Stomach (tissue), 19 donors: ENCODE measurements at places on chromosomes 12 and 14. TPM values are rescaled to one million over a fixed set of nuclear protein-coding genes. Genes with fewer than 3 reads are reported as not detected.

DCN gene
- total RNA-seq, result 316 TPM

P2RX7 gene
- 2.2 TPM for total RNA-seq

ZNF268 gene
- total RNA-seq, result under 0.01 TPM

SYNDIG1L gene
- total RNA-seq, result not detected

- peaks cover 13% of the 10 kb centered on the region for H3K27me3 ChIP-seq
- peaks cover 11% of the 10 kb centered on the region for H3K4me1 ChIP-seq
- no peak overlapping the region for H3K4me3 ChIP-seq
- DNase-seq, result peak; percentile 46
Observed at GRCh38 chr12:56084958-56085543, 5.1 kb downstream of the ERBB3 start.

DNA sequence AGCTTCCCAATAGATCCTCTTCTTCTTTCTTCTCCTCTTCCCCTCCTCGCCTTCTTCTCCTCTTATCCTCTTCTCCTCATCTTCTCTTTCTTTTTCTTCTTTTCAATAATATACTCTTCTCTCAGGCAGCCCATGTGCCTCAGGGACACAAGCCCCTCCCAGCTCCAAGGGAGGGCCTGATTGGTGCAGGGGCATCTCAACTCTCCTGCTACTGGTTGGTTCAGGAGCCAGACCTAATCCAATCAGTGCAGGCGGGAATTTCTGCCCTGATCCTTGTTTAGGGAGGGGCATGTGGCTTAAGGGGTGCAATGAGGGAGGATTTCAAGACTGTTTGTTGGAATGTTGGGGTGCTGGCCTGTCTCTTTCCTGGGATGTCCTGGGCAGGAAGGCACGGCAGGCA is 9.0 kb downstream of the SERPINA12 start:
- H3K4me1 ChIP-seq, result no peaks in the 10 kb centered on the region
- no peaks in the 10 kb centered on the region for H3K27me3 ChIP-seq
- no peaks in the 10 kb centered on the region for H3K36me3 ChIP-seq
- DNase-seq, result no peak

- H3K4me3 ChIP-seq, result no peak overlapping the region
- no peaks in the 10 kb centered on the region for H3K27me3 ChIP-seq
- DNase-seq, result no peak
Observed at GRCh38 chr12:126668538-126668937, 1598.4 kb upstream of the TMEM132C start.

DNA sequence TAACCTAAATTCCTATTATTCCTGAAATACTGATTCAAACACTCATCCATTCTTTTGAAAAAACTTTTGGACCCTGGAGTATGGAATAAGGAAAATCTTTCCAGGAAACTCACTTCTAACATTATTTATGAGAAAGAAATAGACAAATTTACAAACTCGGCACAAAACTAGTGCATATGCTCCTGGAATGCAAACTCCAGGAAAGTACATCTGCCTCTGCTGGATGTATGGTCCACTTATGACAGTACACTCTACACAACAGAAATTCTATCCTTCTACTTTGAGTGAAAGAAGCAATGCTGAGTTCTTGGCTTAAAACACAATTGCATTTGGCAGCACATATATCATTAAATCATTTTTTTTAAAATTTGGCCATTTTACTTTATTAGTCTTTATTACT is 700.5 kb upstream of the STXBP6 start:
- DNase-seq, result no peak
- H3K4me1 ChIP-seq, result no peaks in the 10 kb centered on the region
- H3K4me3 ChIP-seq, result no peak overlapping the region

- H3K4me3 ChIP-seq, result no peak within 1 kb of the TSS
- H3K27me3 ChIP-seq, result no peaks in the 10 kb centered on the region
- peak; percentile 34 for DNase-seq
Observed at GRCh38 chr12:52519826-52520662, at the start of gene KRT5. Gene KRT5 (minus strand): TSS chr12:52520394. CDS start chr12:52520296, 98 bp downstream.

- no peak overlapping the region for H3K27ac ChIP-seq
- H3K36me3 ChIP-seq, result no peaks in the 10 kb centered on the region
Observed at GRCh38 chr12:94670898-94671297, 20.5 kb upstream of the TMCC3 start.
